Activated T-cell treated with anti-CD3 and anti-CD28 coated beads for 1 hour (primary cell): ENCODE measurements at places on chromosomes 3 and 15.

DNA sequence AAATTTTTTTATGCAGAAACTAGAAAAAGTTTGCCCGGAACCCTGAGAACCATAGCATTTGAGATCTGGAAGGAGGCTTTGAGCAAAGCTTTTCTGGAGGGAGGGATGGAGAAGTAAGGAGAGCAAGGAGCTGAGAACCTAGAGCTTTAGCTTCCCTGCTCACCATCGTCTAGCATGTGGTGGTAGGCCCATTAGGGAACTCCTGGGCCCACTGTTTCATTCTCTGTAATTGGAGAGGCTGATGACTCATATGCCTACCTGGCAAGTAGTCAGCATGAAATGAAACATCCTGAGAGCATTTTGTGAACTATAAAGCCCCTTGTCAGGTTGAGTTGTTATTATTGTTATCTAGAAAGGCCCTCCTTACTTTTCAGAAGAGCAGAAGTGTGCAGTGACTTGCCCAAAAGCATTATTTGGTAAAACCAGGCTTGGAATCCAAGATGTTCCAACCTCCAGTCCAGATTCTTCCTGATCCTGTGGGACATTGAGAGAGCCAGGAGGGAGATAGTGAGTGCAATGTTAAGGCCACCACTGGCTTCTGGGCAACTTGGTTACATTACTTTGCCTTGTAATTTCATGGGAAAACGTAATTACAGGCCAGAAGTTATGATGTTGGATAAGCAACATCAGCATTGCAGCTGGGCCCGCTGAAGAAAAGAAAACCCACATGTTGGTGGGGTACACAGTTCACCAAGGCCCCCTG, 104.5 kb upstream of the BFSP2 start:
- no peak for DNase-seq

- no peak for DNase-seq
Observed at GRCh38 chr3:50639055-50639494, 22.1 kb downstream of the MAPKAPK3 start.

DNA sequence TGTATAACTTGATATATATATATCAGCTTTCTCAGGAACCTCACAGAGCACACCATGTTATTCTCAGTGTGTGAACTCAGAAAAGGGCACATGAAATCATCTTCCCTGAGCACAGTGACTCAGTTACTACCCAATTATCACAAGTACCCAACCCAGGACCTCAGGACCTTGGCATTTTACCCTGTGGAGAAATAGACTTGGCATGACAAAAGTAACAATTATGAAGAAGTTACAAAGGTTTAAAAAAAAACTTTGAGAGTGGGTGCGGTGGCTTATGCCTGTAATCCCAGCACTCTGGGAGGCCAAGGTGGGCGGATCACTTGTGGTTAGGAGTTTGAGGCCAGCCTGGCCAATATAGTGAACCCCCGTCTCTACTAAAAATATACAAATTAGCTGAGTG, 52.4 kb downstream of the ONECUT1 start:
- no peak for DNase-seq

DNA sequence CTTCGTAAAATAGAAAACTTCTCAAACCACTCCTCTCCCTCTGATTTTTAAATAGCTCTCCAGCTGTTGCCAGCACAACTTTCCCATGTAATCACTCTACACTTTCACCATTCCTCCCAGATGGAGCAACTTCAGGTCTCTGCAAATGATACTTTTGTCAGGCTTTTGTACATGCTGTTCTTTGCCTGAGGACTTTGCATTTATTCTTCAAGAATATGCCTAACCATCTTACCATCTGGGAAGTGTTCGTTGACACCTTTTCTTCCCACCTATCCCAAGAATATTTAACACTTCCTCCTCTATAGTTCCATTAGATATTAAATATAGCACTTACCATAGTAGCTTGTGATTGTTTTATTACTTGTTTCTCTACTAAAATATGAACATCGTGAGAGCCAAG, 703.7 kb downstream of the CADM2 start:
- DNase-seq: no peak

DNA sequence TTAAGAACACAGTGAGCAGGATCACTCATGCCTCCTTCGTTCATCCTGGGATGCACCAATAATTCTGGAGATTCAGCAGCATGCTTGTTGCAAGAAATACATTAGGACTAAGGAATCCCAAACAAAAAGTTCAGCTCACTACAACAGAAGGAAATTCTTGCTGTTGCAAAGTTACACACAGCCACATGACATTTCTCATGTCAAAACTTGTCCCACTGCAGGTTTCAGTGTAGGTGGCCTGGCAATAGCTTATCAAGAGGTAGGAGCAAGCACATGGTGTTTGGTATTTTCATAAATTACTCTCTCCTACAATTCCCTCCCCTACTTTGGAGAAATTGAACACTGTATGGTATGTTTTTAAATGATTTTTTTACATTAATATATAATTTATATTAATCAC, 399.6 kb upstream of the EPHA3 start:
- no peak for DNase-seq

- DNase-seq: no peak
Observed at GRCh38 chr15:25775317-25775912, 87.7 kb downstream of the ATP10A start.

GRCh38 chr3:133491481-133492059, 81.9 kb upstream of the CDV3 start:
- no peak for DNase-seq
